Activated naive CD4-positive, alpha-beta T cell treated with anti-CD3 and anti-CD28 coated beads for 36 hours (primary cell): ENCODE measurements at places on chromosomes 2 and 18. TPM values are rescaled to one million over a fixed set of nuclear protein-coding genes. Genes with fewer than 3 reads are reported as not detected.

RGPD4 gene
- total RNA-seq, result 0.07 TPM

COLEC12 gene
- total RNA-seq, result not detected

GRCh38 chr2:200450288-200450687, 59.6 kb downstream of the KCTD18 start:
- no peak for DNase-seq

- no peak for DNase-seq
These were observed 277.3 kb downstream of the PTPRM start for GRCh38 chr18:7844418-7844817.

- no peak for DNase-seq
These were observed 20.5 kb upstream of the KIF3C start for GRCh38 chr2:26002632-26003310.

RAX gene
- total RNA-seq, result not detected

DUSP2 gene
- total RNA-seq, result 429 TPM

VAMP8 gene
- 102 TPM for total RNA-seq

DNA sequence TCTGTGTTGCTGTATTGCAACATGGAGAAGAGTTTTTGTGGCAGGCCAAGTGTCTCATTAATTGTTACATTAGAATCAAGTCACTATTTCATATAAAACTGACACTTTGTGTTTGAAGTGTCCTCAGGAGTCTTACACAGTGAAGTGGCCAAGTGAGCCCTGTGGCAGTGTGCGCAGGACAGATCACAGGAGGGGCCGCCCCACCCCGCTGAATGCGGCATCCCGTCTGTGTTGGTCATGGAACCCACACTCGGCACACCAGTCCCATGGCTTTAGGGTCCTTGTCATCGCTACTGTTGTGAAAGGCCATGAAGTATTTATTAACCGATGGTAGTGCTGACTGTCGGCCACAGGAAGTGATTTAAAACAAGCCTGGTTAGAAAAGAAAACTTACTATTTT, 144.7 kb upstream of the NFATC1 start:
- DNase-seq, result no peak

DNA sequence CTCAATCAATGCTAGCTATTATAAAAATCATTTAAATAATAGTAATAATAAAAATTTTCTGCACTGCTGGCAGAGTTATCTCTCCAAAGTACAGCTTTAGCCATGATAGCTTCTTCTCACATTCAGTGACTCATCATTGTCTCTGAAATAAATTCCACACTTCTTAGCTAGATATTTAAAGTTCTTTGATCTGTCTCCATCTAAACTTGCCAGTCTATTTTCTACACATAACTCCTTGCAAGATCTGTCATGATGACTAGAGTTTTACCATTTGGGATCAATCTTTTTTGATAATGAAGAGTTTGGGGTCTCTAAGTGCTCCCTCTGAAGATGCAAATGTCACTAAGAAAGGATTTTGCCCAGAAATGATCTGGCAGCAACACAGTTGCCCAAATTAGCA, 155.4 kb upstream of the LHCGR start:
- no peak for DNase-seq

DNA sequence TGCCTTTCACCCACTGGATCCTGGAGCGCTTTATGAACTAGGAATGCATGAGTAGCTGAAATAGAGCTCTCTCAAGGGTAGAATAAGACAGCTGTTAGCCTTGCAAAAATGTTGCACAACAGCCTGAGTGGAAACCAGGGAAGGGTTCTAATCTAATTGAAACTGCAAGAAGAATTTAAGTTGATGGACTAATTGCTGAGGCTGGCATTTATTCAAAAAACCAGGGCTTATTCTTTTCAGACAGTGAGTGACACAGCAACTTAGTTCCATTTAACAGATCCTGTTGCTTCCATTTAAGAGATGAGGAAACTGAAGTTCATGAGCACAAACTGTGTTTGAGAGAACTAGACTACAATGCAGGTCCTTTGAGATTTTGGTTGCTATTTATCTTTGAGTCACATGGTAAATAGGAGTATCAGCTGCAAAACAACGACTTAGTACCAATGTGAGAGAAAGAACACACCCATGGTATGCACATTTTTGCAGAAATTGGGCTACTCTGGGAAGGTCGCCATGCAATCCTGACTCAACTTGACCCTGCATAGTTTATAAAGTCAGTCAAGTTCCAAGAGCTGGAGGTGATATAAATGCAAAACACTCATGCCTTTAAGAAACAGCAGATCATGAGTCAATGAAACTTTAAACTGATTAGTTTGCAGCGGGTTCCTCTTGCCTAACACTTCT, 76.4 kb upstream of the PARD3B start:
- no peak for DNase-seq

GRCh38 chr2:36360834-36361233, 5.3 kb downstream of the CRIM1 start:
- DNase-seq, result no peak

- no peak for DNase-seq
These were observed 64.4 kb downstream of the INPP5D start for GRCh38 chr2:233124421-233125080.

- DNase-seq, result no peak
These were observed 2.4 kb downstream of the DLX2 start for GRCh38 chr2:172100080-172100934.

DNA sequence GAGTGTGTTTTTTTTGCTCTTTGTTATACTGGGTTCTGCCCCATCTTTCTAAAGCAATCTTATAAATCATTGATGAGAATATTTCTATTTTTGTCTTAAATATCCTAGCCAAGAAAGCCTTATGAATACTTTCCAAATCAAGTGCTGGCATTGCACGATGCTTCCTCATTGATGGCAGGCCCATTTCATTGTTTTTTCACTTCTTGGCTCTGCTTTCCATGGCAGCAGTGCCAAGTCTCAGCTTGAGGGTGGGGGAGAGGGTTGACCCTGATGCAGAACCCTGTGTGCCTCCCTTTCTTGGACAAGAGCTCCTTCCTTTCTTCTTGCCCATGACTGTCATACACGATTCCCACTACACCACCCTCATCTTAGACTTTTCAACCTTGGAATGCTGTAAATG, 16.7 kb upstream of the CELF4 start:
- no peak for DNase-seq

DNA sequence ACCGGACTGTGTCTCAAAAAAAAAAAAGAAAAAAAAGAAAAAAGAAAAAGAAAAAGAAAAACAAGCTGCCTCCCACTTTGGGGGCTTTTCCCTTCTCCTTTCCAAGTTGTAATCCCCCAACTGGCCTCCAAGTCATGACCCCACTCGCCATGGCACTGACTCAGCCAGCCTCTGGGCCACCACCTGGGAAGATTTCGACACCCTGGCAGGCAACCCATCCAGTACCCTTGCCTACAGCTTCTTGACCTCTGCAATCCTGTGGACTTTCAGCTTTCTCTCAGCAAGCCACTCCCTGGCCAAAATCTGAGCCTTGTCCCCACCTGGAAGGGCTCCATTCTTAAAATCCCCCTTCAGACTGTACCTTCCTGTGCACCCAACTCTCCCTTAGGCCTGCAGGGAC, 22.3 kb upstream of the FOSL2 start:
- no peak for DNase-seq

DNA sequence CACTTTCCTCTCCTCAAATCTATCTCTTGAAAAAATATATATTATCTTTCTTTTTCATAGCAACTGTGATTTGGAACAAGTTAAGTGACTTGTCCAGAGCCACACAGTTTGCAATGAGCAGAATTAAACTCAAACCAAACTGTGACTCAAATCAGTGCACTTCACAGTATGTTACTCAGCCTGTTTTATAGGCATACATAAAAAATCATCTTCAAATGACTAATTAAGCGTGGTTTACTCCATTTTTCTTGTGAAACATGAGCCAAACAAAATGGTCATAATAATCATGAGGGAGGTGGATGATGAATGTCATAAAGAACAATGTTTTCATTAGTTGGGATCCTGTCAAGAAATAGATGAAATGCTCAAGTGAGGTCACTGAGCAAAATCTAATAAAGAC, 6.1 kb upstream of the CCDC178 start:
- no peak for DNase-seq

DNA sequence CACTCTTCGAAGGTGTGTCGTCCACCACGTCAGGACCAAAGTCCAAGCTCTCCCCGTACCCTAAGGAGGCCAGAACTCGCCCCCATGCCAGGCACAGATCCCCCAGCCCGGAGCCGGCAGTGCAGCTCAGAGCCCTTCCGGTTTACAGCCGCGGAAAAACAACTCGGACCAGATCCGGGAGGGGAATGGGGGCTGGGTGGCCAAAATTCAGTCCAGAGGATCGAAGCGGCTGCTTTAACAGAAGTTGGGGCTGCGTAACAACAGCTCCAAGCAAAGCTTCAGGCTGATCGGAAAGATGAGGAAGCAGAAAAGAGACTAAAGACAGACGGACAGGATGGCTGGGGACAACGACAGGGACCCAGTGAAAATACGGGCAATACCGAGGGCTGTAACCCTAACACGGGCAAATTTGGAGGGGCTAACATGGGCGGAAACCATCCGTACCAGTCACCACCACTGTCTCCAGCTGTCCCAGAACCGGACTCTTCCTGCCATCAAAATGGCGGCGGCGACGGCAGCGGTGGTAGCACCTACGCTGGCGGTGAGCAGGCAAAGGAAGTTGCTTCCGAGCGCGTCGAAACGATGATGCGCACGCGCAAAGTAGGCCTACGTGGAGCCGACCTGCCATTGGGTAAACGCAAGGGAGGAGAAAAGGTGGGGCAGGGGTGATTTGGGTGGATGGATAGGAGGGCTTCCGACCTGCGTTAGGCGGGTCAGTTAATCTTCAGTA, at the start of gene MMADHC:
Gene MMADHC, minus strand, starts transcription at position 556 of the 730 bp plus-strand sequence. CDS start 678 bp downstream, outside the sequence.
- peak; percentile 96 for DNase-seq

DNA sequence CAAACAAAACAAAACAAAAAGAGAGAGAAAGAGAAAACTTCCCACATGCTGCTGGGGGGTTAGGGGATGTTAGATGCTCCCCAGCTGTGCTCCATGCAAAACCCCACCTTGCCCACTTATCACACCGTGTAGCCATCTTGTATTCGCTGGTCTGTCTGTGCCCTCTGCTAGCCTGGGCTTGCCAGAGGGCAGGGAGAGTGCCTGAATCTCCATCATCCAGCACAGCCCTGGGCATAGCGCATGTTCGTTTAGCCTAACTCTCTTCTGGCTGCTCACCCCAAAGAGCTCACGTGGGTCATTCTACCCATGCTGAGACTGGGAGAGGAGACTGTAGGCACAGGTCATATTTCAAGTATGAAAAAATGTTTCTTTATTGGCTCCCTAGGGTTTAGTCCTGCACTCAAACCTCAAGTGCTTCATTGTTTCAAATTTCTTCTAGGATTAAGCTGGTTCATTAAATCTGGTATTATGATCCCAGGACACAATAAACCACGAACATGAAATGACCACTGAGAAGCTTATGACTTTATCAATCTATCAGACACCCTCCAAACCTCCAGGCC, 100.5 kb downstream of the KCNF1 start:
- no peak for DNase-seq

DYNAP gene
- not detected for total RNA-seq

EPHA4 gene
- total RNA-seq, result 3.0 TPM

GKN1 gene
- not detected for total RNA-seq

TMEM247 gene
- not detected for total RNA-seq

- no peak for DNase-seq
These were observed 135.4 kb downstream of the PHLPP1 start for GRCh38 chr18:62850619-62851306.

DNA sequence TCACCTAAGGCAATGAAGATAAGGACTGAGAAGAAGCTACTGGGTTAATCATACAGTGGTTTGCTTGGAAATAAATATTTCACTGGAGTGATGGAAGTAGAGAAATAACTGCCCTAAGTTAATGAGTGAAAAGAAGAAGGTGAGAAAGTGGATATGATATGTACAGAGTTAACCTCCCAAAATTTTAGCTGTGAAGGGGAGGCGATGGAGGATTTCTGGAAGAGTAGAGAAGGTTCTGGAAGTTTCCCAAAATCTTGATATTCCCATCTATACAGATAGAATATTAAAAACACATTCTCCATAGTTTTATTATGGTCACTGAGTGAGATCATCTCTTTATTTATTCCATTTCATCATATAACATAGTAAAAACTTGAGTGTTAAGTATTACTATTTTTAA, 296.6 kb upstream of the RGPD4 start:
- DNase-seq, result no peak

DNA sequence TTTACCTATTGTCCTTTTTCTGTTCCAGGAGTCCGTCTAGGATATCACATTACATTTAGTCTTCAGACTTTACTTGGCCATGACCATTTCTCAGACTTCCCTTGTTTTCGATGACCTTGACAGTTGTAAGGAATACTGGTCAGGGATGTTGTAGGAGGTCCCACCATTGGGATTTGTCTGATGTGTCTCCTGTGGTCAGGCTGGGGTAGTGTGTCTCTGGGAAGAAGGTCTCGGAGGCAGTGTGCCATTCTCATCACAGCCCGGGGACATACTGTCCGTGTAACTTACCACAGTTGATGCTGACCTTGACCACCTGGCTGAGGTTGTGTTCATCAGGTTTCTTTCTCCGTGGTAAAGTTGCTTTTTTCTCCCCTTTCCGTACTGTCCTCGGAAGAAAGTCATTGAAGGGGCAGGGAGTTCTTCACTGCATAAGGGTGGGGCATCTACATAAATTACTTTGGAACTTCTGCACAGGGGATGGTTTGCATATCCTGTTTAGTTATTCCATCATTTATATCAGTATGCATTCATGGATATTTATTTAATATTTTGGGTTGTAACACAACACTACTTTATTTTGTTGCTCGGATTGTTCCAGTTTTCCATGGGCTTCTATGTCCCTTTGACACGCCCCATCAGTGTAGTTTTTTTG, 41.2 kb downstream of the ZNF532 start:
- DNase-seq, result no peak

IL36A gene
- total RNA-seq, result not detected

- peak; percentile 76 for DNase-seq
These were observed at the start of gene LIPG for GRCh38 chr18:49561289-49562193. TSS of gene LIPG (plus strand) at chr18:49562057. CDS start at chr18:49562309, 252 bp downstream.

ALLC gene
- total RNA-seq, result not detected

SF3B1 gene
- 235 TPM for total RNA-seq

GRCh38 chr2:134445116-134445515, 191.2 kb downstream of the MGAT5 start:
- DNase-seq, result no peak

DSG4 gene
- total RNA-seq, result not detected
